ENCODE measurements at places on chromosomes 7 and 10.

DNA sequence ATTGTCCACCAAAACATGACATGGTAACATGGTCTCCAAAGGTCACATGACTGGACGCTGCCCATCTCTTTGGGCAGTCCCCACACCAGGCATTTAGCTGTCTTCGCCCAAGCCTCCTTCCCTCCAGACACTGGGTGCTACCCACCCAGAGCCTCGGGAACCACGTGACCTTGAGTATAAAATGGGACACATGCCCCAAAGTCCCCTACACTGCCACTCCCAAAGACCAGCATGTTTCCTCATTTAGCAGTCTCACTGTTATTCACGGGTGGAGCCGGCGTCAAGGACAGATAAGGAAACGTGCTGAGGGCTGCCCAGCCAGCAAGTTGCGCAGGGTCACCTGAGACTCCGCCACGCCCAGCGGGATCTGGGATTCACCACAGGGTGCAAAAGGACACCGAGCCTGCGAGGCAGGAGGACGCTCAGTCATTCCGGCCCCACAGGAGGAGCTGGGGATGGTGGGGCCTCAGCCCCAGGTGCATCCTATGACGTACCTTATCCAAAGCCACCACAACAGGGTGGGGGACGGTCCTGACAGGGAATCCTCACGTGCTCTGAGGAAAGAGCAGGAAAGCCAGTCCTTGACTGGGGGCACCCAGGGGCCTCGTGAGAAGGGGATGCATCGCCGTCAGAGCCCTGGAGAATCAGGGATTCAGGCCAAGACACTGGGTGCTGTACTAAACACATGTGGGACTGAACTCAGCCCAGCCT is 226.9 kb downstream of the TNS3 start:
- DNase-seq = peak; percentile 41

- no peak for DNase-seq
Measured at GRCh38 chr10:126731610-126731990, 61.1 kb upstream of the C10orf90 start.

- no peak for DNase-seq
Measured at GRCh38 chr10:29472301-29473086, 162.3 kb downstream of the SVIL start.

- no peak for DNase-seq
Measured at GRCh38 chr7:584122-584465, 64.4 kb upstream of the PDGFA start.

DNA sequence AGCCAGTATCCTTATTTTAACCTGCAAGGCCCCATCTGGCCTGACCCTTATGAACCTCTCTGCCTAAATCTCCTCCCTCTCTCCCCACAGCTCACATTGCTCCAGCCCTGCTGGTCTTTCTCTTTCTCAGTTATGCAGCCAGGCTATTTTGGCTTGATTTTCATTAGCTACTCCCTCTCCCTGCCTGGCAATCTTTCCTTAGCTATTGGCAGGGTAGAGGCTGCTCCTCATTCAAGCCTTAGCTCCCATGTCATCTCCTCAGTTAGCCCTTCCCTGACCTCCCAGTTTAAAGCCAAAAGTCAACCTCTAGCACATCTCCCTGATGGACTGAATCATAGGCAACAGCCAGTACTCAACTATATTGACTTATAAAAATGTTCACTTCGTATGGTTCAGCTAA is 214.4 kb upstream of the CELF2 start:
- peak; percentile 67 for DNase-seq

GRCh38 chr7:128938544-128939074 is 882 bp downstream of the IRF5 start:
- DNase-seq = no peak

GRCh38 chr10:34814223-34814912 is 728 bp downstream of the PARD3 start:
- DNase-seq = peak; percentile 56

- no peak for DNase-seq
Measured at GRCh38 chr10:127291329-127291728, 94.9 kb upstream of the INSYN2A start.

DNA sequence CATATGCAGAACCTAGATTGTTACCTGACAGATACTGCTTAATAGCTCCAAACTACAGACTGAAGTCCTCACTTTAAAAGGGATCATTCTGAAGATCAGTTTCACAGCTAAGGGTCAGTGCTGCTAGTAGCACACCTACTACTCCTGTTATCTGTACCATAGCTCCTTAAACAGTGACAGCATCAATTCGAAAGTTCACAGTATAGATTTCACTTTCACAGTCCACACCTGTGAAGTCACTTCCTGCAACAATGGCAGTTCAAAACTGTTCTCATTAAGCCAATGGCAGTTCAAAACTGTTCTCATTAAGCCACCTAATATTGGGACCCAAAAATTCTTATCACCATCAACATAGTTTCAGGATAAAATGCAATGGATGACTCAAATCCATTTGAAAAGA is 10.7 kb upstream of the FHIP2A start:
- DNase-seq = no peak

GRCh38 chr10:119283818-119284217 is 76.4 kb downstream of the GRK5 start:
- no peak for DNase-seq
